Stimulated activated CD8-positive, alpha-beta memory T cell treated with anti-CD3 and anti-CD28 coated beads, Interleukin-15, amount 100 ng/mL, for 4 hours (primary cell): ENCODE measurements at places on chromosomes 4 and X.

GRCh38 chrX:69556060-69557011 is 52.2 kb downstream of the NALF2 start:
- DNase-seq, result no peak

DNA sequence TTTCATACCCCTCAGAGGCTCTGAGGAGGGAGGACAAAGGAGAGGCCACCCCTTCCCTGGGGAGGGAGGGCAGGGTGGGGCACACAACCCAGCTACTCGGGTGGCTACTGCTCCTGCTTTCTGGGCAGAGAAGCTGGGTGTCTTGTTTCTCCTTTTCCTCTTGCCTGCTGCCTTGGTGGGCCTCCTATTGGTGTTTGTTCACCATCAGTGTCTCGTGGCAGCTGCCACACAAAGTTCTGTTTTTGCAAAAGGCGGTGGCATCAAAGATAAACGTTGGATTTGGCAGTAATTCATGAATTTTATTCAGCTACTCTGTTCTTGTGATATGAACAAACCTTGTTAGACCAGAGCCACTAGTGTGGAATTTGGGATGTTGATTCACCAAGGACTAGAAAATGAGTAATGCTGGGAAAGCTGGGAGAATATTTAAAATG is 153.0 kb upstream of the SCML1 start:
- no peak for DNase-seq

DNA sequence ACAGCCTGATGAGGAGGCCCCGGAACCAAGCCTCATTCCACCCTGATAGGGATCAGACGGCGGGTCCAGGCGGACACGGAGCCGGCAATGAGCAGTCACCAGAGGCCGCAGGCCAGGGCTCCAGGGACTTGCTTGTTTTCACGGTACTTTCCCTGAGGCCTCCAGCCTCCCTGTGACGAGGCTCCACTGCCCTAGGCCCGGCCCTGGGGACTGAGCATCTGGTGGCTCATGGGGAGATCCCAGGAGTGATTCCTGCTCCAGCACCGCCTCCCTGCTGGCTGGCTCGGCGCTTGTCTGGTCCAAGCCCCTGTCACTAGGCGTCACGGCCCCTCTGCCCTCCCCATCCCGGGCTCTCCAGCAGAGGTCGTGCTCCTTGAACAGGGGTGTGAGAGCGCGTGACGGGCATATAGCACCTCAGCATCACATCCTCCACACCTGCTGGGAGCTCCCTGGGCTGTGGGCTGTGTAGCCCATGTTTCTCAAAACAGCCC is 14.1 kb downstream of the HTRA3 start:
- no peak for DNase-seq

GRCh38 chr4:148980782-148981480 is 538.7 kb upstream of the NR3C2 start:
- DNase-seq, result no peak

- no peak for DNase-seq
Observed at GRCh38 chr4:87078987-87079486, 141.4 kb downstream of the KLHL8 start.

DNA sequence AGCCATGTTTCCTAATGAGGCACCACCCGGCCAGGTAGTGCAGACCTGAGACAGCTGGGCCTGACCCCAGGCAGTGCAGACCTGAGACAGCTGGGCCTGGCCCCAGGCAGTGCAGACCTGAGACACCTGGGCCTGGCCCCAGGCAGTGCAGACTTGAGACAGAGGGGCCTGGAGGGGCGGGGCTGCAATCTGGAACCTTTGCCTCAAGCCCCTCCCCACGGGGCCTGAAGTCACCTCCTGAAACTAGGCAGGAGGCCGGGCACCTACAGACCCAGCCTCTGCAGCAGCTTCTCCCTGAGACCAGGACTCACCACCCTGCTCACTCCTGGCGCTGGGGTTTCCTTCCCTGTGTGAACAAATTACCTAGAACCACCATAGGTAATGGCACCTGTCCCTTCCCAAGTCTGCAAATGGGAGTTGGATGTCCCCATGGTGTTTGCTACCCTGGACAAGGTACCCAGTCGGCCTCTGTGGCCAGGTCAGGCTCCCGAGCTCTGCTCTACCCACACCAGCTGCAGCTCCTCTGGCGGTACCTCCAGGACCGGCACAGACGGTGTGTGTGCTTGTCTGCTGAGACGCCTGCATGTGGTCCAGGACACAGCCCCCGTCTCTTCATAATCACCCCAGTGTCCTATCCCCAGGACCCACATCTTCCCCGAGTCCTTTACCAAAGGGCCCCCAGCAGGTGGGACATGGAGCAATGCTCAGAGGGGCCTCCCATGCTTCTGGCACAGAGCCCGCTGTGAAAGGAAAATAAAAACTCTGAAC is 53.1 kb upstream of the C4orf50 start:
- no peak for DNase-seq

DNA sequence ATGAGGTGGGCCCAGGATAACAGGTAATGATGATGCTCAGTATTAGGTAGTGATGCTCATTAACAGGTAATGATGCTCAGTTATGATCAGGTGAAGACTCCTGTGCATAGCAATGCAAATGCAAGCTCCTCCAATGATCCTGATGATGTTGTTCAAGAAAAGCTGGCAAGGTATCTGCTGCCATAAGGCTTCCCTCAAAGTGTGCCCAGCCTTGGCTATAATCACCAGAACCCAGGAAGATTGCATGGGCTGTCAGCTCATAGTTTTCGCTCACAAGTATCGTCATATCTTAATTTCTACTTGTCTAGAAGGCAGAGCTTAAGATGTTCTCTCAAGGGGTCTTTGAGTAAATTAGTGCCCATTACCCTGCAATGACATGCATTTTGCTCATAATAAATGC is 366.2 kb upstream of the CLNK start:
- no peak for DNase-seq

GRCh38 chr4:72109959-72110497 is 78.2 kb downstream of the NPFFR2 start:
- no peak for DNase-seq

GRCh38 chrX:44585866-44586265 is 43.2 kb upstream of the FUNDC1 start:
- DNase-seq, result no peak

GRCh38 chrX:34778916-34779315 is 121.8 kb upstream of the TMEM47 start:
- DNase-seq, result no peak

DNA sequence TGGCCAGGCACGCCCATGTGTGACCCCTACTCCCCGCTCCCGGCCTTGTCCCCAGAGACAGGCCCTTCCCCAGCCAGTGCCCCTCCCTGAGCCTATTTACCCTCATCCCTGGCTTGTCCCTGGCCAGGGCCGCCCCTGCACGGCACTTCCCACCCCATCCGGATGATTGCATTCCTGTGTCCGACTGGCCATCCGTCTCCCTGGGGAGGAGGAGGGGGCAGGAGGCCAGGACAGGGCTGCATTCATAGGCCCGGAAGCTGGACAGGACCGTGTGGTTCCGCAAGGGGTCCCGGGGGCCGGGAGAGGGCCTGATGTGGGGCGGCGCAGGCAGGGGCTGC is 22.8 kb downstream of the CTBP1 start:
- DNase-seq, result no peak

GRCh38 chrX:16215660-16216059 is 48.4 kb downstream of the MAGEB17 start:
- no peak for DNase-seq

GRCh38 chr4:139392797-139393196 is 61.1 kb upstream of the RAB33B start:
- DNase-seq, result no peak

DNA sequence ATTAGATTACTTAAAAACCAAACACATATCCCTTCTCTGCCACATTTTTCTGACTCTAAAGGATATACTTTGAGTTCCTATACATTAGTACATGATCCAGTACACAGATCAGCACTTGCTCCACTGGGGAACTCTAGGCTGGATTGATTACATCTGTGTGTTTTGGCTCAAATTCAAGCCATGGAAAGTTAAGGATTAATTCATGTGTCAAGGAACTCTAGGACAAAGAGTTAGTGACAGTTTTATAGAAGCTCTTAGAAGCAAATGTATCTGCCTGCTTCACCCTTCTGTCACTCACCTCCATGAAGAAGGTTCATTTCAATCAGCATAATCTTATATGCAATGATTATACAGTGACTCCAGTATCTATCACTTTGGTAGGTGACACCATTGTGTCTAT is 43.2 kb downstream of the SCFD2 start:
- no peak for DNase-seq

DNA sequence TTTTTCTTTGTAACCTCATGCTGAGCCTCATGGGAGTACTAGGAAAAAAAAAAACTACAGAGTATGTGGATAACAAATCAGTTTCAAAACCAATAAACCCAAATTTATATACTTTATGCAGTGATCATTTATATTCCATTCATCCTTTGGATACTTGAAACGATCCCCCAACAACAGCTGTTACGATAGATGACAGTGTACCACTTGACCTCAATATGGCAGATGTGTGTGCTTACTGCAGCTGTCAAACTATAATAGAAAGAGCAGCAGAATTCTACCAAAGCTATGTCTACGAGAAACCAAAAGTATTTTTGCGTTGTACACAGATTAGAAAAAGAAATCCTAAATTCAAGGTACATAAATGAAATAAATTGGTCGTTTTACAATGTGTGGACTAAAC is 337.8 kb downstream of the PDGFC start:
- no peak for DNase-seq
